ENCODE measurements at places on chromosomes 7 and 10. TPM values are rescaled to one million over a fixed set of nuclear protein-coding genes. Genes with fewer than 3 reads are reported as not detected.

The EBF3 gene
- polyA plus RNA-seq: 166 TPM

DNA sequence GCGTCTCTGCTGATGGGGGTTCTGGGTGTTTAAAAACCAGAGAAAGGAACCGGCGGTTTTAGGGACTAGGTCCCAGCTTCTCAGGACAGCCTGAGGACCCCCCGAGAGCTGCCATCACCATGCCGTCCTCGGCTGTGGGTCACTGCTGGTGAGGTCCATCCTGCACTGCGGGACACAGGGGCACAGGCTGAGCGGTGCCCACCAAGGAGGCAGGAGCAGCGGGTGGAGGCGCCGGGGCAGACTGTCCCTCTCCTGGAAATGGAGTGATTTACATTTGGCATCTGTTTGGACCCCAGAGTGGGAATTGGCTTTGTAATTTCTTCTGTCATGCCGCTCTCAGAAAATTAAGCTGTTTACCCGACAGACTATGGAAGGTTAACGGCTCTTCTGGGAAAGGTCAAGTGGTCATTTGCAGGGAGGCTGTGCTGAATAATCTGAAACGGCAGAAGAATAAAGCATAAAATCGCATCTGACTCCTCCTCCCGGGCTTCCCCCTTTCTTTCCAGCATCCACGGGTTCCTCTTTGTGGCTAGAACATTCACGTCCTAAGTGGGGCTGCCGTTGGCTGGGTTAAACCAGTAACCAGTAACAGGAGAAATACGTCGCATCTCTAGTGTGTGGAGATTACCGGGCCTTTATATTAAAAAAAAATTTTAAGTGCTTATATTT is 31.7 kb downstream of the LHPP start:
- no peak for DNase-seq
- H3K27me3 ChIP-seq: no peaks in the 10 kb centered on the region
- H3K36me3 ChIP-seq: peaks cover 41% of the 10 kb centered on the region
- no peak overlapping the region for H3K4me3 ChIP-seq
- no peak overlapping the region for H3K27ac ChIP-seq

DNA sequence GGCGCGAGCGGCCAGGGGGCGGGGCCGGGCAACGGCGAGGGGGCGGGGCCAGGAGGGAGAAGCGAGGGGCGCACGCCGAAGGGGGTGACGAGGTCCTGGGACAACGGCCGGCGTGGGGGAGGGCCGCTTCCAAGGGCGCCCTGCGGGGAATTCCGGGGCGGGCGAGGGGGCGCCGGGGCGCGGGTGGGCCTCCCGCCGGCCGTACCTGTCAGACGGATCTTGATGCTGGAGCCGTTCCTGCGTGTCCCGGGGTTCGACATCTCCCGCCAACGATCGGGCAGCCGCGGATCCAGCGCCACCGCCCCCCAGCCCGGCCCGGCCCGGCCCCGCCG is 421 bp downstream of the SMURF1 start:
- H3K4me3 ChIP-seq: peak overlapping the region; percentile 31
- no peaks in the 10 kb centered on the region for H3K36me3 ChIP-seq
- no peak for DNase-seq
- H3K27me3 ChIP-seq: no peaks in the 10 kb centered on the region
- peaks cover 20% of the 10 kb centered on the region for H3K4me1 ChIP-seq
- H3K27ac ChIP-seq: peak overlapping the region; percentile 47

The CCL26 gene
- polyA plus RNA-seq: not detected

- peak; percentile 69 for DNase-seq
- peaks cover 3% of the 10 kb centered on the region for H3K4me1 ChIP-seq
- H3K4me3 ChIP-seq: no peak overlapping the region
Observed at GRCh38 chr7:112140600-112140999, 65.6 kb downstream of the DOCK4 start.

GRCh38 chr7:114008696-114009095 is 89.9 kb upstream of the PPP1R3A start:
- no peak for DNase-seq
- no peaks in the 10 kb centered on the region for H3K27me3 ChIP-seq
- H3K4me1 ChIP-seq: no peaks in the 10 kb centered on the region
- H3K36me3 ChIP-seq: no peaks in the 10 kb centered on the region

The C7orf33 gene
- polyA plus RNA-seq: not detected

GRCh38 chr7:149727053-149727898 is 46.1 kb downstream of the ZNF467 start:
- H3K27me3 ChIP-seq: no peaks in the 10 kb centered on the region
- H3K4me1 ChIP-seq: no peaks in the 10 kb centered on the region
- no peak overlapping the region for H3K4me3 ChIP-seq
- DNase-seq: no peak
- peaks cover 98% of the 10 kb centered on the region for H3K36me3 ChIP-seq

DNA sequence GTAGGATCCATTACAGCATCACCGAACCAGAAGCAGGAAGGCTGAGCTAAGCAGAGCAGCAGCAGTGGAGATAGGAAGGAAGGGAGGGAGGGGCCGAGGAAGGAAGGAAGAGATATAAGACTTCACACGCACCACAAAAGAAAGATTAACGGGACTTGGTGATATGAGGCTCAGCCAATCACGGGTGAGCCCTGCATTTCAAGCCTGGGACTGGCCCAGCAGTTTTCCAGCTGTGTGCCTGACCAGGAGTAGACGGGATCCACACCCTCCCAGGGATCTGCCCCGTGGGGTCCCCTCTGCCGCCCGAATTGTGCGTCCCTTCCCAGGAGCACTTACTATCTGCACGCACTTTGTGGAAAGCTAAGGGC is 16.2 kb downstream of the ATG9B start:
- no peak overlapping the region for H3K4me3 ChIP-seq
- peaks cover 44% of the 10 kb centered on the region for H3K4me1 ChIP-seq
- H3K27ac ChIP-seq: no peak overlapping the region

- H3K4me3 ChIP-seq: no peak overlapping the region
- H3K4me1 ChIP-seq: peaks cover 10% of the 10 kb centered on the region
- H3K36me3 ChIP-seq: no peaks in the 10 kb centered on the region
- no peak for DNase-seq
Observed at GRCh38 chr10:93604146-93604545, 3.1 kb upstream of the RBP4 start.

GRCh38 chr7:82172017-82172416 is 271.6 kb downstream of the CACNA2D1 start:
- no peak overlapping the region for H3K27ac ChIP-seq
- H3K36me3 ChIP-seq: no peaks in the 10 kb centered on the region
- H3K4me3 ChIP-seq: no peak overlapping the region
- H3K27me3 ChIP-seq: no peaks in the 10 kb centered on the region

DNA sequence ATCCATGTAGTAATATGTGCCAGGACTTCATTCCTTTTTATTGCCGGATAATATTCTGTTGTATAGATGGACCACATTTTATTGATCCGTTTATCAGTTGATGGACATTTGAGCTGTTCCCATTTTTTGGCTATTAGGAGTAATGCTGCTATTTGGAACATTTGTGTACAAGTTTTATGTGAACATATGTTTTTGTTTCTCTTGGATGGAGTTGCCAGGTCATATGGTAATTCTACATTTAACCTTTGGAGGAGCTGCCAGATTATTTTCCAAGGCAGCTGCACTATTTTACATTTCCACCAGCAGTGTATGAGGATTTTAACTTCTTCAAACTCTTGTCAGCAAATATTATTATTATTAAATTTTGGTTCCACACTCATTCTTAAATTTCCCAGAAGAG is 59.2 kb downstream of the C10orf90 start:
- no peaks in the 10 kb centered on the region for H3K4me1 ChIP-seq
- no peak overlapping the region for H3K4me3 ChIP-seq
- no peaks in the 10 kb centered on the region for H3K36me3 ChIP-seq
- no peak for DNase-seq
- no peaks in the 10 kb centered on the region for H3K27me3 ChIP-seq
- no peak overlapping the region for H3K27ac ChIP-seq

The SLC39A12 gene
- 5.7 TPM for polyA plus RNA-seq

DNA sequence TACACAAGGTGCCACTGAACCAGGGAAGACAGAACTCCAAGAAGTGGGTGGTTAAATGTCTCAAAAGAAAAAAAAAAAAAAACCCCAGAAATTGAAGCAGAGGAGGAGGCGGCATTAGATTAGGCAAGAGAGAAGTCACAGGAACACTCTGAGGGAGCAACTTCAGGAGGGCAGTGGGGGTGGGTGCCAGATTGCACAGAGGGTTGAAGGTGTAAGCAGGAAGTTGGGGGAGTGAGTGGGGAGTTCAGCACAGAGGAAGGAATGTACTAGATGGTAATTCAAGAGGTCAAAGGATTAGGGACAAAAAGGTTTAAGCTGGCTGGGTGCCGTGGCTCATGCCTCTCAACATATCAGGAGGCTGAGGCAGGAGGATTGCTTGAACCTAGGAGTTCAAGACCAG is 110.0 kb upstream of the PDLIM1 start:
- H3K4me3 ChIP-seq: no peak overlapping the region
- DNase-seq: no peak
- H3K27ac ChIP-seq: no peak overlapping the region
- peaks cover 11% of the 10 kb centered on the region for H3K4me1 ChIP-seq

All from spinal cord (tissue), 10 donors.